ENCODE measurements at places on chromosomes 1 and 21.

DNA sequence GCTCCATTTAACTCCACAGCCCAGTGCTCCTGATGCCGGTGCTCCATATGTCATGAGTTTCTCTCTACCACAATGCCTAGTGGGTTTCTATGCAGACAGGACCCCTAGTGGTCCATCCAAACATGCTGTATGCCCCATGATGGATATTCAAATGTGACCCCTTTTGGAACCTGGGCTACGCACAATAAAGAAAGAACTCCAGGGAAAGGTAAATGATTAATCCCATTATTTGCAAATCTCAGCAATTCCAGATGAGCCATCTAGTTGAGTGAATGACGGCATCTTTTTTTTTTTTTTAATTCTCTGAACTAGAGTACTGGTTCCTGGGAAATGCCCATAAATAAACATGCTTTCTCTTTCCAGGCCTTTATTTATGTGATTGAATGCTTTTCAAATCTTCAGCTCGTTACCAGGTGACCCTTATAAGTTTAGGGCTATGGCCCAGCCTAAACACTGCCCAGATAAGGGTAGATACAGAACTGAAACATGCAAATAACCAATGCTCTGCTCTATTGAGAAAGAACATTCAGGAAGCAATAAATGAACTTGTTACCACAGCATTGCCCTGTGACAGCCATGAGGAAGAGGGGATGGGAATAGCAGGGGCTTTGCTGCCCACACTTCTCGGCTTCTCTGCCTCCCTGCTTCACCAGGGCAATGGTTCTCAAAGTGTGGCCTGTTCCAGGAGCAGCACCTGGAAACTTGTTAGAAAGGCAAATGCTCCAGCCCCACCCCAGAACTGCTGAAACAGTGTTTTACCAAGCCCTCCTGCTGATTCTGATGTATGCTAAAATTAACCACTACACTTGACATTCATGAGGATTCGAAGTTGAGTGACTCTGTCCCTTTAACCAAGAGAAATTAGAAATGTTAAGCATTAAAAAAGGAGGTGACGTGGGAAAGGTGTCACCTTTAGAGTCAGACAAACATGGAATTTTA is 151.7 kb downstream of the SEC16B start:
- DNase-seq = no peak

DNA sequence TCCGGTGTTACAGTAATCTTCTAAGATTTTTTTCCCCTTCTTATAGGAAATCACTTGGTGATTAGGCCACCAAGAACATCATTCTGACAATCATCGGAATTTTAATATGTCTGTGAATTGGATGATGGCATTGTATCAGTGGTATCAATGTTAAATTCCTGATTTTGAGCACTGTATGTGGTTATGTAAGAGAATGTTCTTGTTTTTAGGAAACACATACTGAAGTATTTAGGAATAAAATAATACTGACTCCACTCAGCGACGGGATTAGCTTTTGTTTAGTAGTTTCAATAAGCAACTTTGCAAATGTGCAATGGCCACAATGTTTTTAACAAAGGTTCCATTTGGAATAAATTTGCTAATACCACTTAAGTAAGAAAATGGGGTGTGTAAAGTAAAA is 30.6 kb downstream of the COL6A1 start:
- no peak for DNase-seq

DNA sequence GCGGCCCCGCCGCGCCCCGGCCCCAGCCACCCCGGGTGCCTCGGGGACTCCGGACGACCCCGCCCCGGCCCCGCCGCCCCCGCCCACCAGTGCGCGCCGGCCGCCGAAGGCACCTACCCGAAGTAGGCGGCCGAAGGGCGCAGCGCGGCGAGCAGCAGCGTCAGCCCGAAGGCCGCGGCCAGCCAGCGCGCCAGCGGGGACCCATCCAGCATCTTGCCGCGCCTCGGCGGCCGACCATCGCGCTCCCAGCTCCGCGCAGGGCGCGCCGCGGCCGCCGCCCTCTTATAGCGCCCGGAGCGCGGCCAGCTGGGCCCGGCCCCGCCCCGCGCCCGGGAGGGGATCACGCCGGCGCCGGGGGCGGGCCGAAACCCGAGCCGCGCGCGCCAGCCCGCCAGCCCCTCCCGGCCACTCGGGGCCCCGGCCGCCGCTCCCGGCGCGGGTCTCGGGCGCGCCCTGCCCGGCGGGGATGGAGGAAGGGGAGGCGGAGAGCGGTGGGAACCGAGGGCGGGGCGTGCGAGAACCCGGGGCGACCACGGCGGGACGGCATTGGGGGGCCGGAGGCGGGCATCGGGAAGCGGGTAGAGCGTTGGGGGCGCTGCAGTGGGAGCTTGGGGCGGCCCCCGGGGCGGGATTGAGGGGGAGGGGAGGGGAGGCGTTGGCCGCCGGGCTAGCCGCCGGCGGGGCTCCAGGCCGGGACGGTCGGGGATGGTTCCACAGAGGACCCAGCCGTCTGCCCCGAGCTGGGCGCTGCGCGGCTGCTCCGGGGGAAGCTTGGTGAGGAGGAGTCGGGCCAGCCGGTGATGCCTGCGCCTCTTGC is at the start of gene WNT9A:
TSS of gene WNT9A (minus strand) at position 257 of the 817 bp plus-strand sequence. CDS start at position 212, 45 bp downstream.
- DNase-seq = peak; percentile 76

- DNase-seq = no peak
Observed at GRCh38 chr21:28627261-28627660, 365.4 kb downstream of the LTN1 start.

DNA sequence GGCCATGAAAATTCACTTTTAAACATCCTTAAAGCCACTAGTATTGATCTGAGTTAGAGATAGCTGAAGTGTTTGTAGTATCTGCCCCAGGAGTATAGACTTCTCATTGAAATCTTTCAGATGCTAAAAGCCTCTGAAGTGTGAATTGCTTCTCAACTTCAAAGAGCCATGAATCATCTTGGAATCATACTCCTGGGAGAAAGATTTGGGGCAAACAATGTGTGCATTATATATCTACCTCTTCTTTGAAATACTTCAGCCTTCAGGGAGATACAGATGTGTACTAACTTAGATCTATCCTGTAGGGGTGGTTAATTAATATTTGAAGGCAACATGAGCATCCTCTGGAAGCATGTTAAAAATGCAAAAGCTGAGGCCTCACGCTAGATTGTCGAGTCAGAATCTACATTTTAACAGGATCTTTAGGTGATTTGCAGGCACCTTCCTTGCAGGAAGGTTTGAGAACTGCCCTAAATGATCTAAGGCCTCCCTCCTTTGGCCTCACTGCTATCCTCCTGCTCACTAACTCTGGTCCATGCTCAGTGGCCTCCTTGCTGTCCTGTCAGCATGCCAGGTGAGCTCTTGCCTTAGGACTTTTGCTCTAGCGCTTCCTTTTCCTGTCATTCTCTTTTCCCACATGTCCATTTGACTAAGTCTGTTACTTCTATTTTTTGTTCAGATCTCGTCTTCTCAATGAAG is 6.0 kb upstream of the SCYL3 start:
- DNase-seq = no peak

GRCh38 chr1:119896303-119896702 is at the start of gene ADAM30:
ADAM30 (minus strand) TSS chr1:119896515; CDS start chr1:119896336, 179 bp downstream.
- no peak for DNase-seq

DNA sequence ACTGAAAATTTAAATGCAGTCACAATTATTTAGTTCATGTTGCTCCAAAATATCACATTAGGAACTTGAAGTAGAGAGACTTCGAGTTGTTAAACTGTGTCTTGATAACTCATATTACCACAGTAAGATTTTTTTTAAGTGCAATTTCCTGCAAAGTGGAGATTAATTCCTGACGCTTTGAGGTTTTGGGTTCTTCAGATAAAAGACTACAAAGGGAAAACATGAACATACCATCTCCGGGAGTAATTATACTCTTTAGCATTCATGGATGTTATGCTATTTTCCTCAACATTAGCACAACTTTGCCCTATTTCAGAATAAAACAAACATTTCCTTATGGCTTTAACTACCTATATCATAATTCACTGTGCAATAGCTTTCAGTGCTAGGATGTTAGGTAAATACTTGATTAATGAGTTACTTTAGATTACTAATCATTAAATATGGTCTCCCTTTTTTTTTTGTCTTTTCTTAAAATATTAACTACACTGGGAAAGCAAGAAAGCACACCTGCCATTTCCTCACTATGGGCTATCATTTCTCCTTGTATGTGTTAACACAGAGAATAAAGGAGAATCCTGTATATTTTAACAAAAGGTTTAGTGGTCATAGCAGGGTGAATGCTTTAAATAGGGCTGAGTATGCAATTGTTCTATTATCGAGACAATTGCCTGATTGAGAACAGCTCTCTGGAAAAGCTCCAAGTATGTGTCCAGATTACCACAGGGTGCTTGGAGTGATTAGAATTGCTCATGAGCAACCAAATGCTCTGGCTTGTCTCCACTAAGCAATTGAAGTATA is 252.5 kb upstream of the C1orf105 start:
- DNase-seq = peak; percentile 34

DNA sequence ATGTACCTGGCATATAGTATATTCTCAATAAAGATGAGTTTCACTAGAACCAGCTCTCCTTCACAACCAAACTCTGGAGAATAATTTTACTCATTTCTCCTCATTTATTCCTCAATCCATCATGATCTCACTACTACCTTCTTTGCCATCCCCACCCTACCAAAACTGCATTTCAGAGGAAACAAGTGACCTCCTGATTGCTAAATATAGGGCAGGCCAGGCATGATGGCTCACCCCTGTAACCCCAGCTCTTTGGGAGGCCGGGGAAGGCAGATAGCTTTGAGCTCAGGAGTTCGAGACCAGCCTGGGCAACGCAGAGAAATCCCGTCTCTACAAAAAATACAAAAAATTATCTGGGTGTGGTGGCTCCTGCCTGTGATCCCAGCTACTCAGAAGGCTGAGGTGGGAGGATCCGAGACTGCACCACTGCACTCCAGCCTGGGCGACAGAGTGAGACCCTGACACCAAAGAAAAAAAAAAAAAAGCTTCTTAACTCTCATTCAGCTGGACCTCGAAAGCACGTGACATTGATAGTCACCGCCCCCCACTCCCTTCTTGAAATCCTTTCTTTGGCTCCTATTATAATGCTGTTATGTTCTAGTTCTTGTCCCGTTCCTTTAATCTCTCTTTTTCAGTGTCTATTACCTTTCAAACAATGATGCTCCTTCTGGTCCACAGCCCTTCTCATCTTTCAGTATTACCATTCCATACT is 2.1 kb downstream of the TESK2 start:
- no peak for DNase-seq

GRCh38 chr21:29378832-29379231 is 80.1 kb downstream of the BACH1 start:
- no peak for DNase-seq

DNA sequence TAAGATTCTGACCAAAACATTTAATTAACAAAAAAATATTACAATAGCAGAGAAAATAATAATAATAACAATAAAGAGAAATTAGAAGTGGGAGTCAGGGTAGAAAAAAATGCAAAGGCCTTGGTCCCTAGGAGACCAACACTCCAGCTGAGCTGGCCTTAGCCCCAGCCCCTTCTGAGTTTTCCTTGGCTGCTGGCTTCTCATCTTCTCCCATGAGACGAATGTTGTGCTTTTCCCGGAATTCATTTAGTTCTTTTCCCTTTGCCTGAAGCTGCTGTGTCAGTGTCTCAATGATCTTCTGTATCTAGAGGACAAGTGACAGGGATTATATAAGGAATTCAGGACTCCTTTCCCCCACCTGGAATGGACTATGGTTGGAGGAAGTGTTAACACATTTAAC is 2.4 kb downstream of the KLHDC9 start:
- no peak for DNase-seq

- no peak for DNase-seq
Observed at GRCh38 chr1:173749137-173749536, 34.4 kb downstream of the KLHL20 start.

DNA sequence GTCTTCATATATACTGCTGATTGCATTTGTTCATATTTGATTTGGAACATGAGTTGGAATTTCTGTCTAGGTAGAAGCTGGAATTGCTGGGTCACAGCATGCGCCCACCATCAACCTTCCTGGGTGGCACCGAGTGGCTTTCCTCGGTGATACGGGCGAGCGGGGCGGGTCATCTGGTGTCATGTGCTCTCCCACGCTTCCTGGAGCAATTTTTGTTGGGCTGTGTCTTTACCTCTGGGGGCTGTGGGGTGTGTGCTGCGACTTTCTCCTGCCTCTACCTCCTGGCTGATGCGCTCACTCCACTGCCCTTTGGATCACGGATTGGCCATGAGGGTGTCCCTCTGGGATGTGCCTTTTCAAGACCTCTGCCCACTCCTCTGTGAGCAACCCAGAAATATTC is 108.7 kb upstream of the COL6A1 start:
- no peak for DNase-seq

DNA sequence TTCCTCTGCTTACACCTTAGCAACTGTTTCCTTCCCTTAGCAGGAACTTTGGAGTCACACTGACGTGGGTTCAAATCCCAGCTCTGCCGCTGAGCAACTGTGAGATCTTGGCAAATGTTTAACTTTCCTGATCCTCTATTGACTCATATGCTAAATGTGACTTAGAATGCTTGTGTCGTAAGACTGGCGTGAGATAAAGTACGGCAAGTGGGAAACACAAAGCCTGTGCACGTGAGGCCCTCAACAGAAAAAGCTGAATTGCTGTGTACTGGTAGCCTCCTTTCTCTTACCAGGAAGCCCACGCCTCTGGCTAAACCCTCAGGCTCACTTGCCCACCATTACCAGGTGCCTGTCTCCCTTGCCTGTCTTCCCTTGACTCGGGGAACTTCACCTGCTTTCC is 135.4 kb upstream of the TNR start:
- no peak for DNase-seq

- DNase-seq = no peak
Observed at GRCh38 chr21:42793774-42794173, 85.6 kb downstream of the WDR4 start.

GRCh38 chr1:107365527-107366240 is 224.8 kb downstream of the NTNG1 start:
- no peak for DNase-seq

GRCh38 chr21:43758111-43758641 is 17.9 kb downstream of the CSTB start:
- no peak for DNase-seq

GRCh38 chr1:55164906-55165305 is 50.3 kb downstream of the USP24 start:
- DNase-seq = no peak

- DNase-seq = no peak
Observed at GRCh38 chr1:224223819-224224714, 41.0 kb downstream of the DEGS1 start.

GRCh38 chr1:169202791-169203665 is 96.5 kb downstream of the ATP1B1 start:
- DNase-seq = no peak

DNA sequence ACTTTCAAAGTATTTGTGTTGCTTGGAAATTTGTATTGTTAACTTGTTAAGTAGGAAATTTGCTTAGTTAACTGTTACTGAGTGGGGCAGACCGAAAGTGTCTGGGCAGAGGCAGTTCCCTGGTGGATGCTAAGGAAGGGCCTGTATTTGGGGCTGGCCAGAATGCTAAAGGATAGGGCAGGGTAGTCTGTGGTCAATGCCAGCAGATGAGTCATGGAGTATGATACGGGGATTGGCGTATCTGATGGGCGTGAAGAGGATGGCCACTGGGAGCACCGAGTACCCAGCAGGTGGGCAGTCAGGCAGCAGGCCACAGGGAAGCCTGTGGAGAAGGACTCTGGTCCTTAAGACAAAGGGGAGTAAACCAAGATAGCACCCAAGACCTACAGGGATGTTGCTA is 46.6 kb upstream of the SCAF4 start:
- DNase-seq = no peak

- no peak for DNase-seq
Observed at GRCh38 chr1:37146071-37146470, 111.8 kb upstream of the GRIK3 start.
